ENCODE measurements at places on chromosomes 4 and X. TPM values are rescaled to one million over a fixed set of nuclear protein-coding genes. Genes with fewer than 3 reads are reported as not detected.

The PIR gene
- 32.0 TPM for total RNA-seq

The NXF2B gene
- total RNA-seq, result not detected

The LAGE3 gene
- total RNA-seq, result 18.5 TPM

The CCDC120 gene
- total RNA-seq, result 0.09 TPM

The CLGN gene
- 5.8 TPM for total RNA-seq

The CNKSR2 gene
- 1.6 TPM for total RNA-seq

The TMPRSS11F gene
- not detected for total RNA-seq

The GLRA3 gene
- total RNA-seq, result not detected

The ARHGAP36 gene
- total RNA-seq, result not detected

The SLC7A11 gene
- 69.1 TPM for total RNA-seq

The C4orf36 gene
- 0.28 TPM for total RNA-seq

The KLHL13 gene
- total RNA-seq, result 39.1 TPM

The CPE gene
- total RNA-seq, result 1.3 TPM

The CSAG1 gene
- total RNA-seq, result not detected

The USP17L18 gene
- total RNA-seq, result not detected

The C4orf54 gene
- not detected for total RNA-seq

The APELA gene
- not detected for total RNA-seq

The DRD5 gene
- total RNA-seq, result not detected

The GAGE12J gene
- not detected for total RNA-seq

The ABRAXAS1 gene
- 15.9 TPM for total RNA-seq

The KLB gene
- not detected for total RNA-seq

The TMEM154 gene
- 2.3 TPM for total RNA-seq

The MMRN1 gene
- 0.14 TPM for total RNA-seq

All from smooth muscle cell of bladder (primary cell).